ENCODE measurements at places on chromosomes 11 and 22.

DNA sequence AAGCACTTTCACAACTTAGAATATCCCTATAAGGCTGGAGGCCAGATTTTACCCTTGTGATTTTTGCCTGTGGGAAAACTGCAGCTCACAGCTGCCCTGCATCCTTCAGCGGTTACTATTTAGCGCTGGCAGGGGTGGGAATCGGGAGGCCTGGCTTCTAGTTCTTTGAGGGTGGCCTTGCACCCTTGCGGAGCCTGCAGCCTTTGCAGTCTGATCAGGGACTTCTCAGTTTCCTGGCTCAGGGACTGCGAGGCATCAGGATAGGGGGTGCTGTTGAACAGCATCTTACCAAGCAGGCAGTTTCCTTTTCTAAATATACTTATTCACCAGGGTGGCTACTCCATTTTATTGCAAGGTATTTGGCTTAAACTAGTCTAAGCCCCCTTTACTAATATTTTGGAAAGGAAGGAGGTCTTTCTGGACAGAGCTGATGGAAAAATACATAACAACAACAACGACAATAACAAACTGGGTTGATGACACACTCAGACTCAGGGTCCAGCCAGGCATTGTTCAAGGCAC is 2.9 kb upstream of the APOA1 start:
- no peak for DNase-seq

GRCh38 chr11:58923300-58923788 is 15.9 kb upstream of the GLYATL1 start:
- DNase-seq: no peak

DNA sequence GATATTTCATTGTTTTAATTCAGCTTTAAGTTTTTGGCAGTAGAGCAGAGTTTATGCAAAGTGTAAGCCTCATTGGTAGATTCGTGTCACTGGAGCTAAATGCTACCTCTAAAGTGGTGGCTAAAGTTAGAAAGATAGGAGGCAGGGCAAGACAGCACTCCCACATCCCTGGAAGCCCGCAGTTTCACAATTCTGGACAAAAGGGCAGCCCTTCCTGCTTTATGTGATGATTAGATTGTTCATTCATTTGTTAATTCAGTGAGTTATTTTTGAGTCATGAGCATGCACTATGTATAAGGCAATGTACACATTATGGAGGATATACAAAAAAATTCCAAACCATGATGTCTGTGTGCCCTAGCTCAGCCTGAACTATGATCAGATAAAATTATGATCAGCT is 52.1 kb upstream of the EIF3M start:
- DNase-seq: no peak

- no peak for DNase-seq
Measured at GRCh38 chr11:31841435-31841834, 30.3 kb upstream of the PAX6 start.

GRCh38 chr11:10774811-10775210 is 23.8 kb downstream of the CTR9 start:
- no peak for DNase-seq

- no peak for DNase-seq
Measured at GRCh38 chr22:36253523-36254490, 874 bp downstream of the APOL1 start.

DNA sequence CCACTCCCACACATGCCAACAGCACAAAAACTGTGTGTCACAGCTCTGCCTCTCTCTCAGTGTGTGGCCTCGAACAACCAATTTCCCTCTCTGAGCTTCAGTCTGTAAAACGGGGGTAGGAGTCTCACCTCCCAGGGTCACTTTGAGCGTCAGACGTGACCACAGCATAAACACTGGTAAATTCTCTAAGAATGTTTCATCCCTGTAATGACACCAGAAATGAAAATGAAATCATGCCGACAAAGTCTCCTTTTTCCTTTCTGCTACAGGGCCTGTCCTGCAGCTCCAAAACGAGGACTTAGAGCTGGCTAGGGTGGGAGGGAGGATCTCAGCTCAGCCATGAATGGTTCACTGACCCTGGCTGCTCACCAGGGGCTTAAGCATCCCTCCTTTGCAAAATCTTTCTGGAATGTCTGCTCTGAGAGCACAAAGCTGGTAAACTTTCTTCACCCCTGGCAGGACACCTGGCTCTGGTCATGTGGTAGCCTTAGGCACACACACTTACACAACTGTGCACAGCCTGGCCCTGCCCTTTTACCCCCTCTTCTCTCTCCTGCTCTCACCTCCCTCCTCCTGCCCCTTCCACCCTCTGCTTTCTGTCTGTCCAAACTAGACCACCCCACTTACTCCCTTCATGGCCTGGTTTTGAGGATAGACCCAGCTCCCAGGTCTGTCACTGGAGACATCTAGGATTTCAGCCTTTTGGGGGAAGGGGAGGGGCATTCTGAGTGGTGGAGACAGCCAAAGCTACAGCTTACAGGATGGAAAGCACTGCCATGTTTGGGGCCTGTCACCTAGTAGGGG is 12.3 kb upstream of the TSKU start:
- DNase-seq: no peak

DNA sequence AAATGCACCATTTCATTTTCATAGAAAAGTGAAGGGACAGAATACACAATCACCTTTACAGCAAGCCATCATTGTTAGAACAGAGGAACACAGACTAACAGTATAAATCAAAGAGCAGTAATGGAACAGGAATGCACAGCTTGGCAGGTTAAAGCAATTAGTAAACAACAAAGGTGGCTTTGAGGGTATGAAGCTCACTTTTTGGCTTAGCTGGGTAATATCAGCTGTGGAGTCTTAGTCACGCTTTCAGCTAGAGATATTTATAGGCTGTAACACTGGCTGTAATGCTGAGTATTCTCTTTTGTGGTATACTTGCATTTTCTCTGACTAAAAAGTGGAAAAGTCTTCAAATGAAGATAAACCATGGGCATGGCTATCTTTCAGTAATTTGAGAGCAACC is 1780.5 kb downstream of the LRRC4C start:
- DNase-seq: no peak

DNA sequence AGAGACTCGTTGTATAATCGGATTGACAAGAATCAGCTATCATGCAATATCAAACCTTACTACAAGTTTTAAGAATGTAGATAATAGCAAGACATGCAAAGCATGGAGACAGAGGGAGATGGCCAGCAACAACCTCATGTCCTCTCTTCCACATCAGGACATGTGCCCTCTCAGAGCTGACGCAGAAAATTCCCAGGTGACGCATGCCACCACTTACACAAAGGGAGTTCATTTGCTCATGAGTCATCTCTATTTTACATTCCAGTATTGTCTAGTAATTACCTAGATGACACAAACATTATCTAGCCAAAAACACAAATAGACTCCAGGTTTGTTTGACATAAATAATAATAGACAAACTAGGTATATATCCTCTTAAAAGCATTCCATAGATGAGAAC is 38.1 kb upstream of the OPCML start:
- no peak for DNase-seq

GRCh38 chr22:27537501-27537900 is 264.1 kb downstream of the MN1 start:
- DNase-seq: no peak

- no peak for DNase-seq
Measured at GRCh38 chr11:108694846-108695245, 30.0 kb downstream of the DDX10 start.

DNA sequence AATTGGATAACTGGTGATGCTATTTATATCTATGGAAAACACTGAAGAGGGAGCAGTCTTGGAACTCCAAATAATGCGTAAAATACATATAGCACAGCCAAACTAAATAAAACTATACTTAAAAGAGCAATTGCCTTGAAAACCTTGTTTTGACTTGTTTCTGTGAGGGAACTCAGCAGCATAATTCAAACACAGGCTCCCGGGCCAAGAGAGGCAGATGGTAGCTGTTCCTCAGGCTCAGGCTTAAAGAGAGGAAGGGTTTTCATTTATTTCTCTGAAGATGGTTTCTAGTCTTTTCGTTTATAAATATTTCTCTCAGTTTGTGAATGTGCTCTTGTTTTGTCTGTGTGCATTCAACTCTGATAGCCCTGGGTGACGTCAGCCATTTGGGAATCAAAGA is 82.4 kb downstream of the FANCF start:
- DNase-seq: no peak

DNA sequence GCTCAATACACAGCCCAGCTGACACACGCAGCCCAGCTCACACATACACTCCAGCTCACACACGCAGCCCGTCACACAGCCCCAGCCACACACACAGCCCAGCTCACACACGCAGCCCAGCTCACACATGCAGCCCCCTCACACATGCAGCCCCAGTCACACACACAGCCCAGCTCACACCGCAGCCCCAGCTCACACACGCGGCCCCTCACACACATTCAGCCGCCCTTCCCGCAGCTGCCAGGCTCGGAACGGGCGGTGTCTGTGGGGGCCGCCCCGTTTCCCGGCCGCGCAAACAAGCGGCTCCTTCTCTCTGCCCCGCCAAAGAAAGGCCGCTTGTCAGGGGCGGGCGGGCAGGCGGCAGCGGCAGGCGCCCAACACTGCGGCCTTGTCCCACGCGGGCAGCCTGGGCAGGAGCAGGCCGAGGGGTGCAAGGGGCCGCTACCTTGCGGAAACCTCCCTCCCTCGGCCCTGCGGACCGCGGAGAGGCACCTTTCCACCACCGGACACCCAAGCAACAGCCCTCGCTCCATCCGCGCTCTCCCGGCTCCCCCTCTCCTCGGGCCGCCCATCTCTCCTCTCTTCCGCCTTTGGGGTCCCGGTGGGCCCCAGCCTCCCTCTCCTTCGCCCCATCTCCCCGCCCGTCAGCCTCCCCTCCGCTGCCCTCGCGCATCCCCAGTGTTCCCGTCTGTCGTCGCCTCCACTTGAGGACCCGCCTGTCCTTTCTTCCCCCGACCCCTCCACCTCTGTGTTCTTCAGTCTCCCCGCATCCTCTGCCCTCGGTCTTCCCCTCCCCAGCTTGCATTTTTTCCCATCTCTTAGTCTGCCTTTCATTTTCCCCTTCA is 2.2 kb downstream of the PHLDB1 start:
- DNase-seq: no peak

DNA sequence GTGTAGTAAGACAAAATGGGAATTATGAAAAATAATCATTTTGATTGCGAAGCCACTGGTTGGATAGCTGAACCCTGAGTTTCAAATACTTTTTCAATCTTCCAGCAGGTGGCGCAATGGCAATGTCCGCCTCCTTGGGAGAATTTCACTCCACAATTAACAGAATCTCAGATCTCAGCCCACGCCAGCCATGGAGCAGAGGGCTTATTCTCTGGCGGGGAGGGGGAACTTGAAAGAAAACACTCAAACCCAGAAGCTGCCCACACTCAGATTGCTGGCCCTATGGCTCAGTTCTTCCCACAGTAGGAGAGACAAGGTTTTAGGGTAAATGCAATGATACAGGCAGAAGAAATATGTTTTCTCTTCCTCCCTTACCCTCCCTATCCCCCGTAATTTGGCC is 38.7 kb upstream of the RCN1 start:
- peak; percentile 8 for DNase-seq

GRCh38 chr11:34105079-34105956 is at the start of gene NAT10:
Gene NAT10 (plus strand): TSS chr11:34105629. CDS start chr11:34108226, 2,597 bp downstream.
- peak; percentile 95 for DNase-seq

- DNase-seq: no peak
Measured at GRCh38 chr11:34243600-34244464, 114.0 kb downstream of the ABTB2 start.

DNA sequence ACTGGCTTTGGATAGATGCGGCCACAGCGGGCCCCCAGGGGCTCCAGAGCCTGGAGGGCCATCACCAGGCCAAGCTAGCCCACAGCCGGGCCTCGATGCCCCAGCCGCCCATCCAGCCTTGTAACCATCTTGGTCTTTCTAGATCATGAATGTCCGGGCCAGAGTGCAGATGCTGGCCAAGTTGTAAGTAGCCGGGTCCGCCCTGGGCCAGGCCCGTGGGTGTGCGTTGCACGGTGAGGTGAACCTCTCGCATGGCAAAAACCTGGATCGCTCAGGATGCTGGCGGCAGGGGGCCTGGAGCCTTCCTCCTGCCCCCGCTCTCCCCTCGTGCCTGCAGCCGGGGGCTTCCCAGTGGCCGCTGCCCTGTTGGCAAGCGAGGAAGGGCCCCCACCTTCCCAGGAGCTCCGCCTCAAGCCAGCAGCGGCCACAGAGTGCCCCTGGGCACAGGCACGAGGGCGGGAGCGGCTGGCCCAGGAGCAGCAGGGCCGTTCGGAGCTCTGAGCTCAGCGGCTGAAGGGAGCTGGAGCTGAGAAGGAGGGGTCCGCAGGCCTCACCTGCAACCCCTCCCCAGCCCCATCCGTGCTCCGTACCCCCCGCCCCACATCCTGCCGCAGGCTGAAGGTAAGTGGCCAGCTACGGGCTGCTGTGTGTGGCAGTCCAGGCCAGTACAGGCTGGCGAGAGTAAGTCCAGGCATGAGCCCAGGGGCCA is 10.9 kb upstream of the MRPL23 start:
- no peak for DNase-seq

DNA sequence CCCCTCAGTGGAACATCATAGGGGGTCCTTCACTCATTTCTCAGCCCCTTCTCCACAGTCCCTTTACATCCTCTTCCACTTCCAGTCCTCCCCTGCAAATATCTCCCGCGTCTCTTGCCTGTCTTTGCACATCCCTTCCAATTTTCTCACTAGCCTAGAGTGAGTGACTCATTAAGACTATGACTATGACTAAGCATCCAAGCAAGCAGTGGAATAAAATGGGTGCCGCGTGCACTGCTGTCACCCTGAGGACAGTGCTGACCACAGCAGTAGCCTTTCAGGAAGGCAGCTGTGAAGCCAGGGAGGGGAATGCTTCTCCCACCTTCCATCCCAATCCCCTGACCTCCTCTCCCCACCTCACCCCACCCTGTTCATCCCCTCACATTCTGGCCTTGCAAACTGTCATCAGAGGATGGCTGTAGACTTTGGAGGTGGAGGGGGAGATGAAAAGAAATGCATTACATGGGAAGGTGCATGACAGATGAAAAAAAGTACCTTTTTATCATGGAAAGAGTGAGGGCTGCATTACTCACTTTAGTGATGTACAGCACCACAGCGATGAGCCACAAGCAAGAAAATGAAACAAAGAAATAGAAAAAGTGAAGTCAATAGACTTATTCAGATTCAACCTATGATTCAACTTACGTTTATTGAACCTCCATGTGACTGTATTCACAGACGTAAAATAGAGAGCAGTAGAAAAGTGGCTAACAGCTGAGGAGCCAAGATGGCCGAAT is 948.2 kb downstream of the NTM start:
- no peak for DNase-seq

DNA sequence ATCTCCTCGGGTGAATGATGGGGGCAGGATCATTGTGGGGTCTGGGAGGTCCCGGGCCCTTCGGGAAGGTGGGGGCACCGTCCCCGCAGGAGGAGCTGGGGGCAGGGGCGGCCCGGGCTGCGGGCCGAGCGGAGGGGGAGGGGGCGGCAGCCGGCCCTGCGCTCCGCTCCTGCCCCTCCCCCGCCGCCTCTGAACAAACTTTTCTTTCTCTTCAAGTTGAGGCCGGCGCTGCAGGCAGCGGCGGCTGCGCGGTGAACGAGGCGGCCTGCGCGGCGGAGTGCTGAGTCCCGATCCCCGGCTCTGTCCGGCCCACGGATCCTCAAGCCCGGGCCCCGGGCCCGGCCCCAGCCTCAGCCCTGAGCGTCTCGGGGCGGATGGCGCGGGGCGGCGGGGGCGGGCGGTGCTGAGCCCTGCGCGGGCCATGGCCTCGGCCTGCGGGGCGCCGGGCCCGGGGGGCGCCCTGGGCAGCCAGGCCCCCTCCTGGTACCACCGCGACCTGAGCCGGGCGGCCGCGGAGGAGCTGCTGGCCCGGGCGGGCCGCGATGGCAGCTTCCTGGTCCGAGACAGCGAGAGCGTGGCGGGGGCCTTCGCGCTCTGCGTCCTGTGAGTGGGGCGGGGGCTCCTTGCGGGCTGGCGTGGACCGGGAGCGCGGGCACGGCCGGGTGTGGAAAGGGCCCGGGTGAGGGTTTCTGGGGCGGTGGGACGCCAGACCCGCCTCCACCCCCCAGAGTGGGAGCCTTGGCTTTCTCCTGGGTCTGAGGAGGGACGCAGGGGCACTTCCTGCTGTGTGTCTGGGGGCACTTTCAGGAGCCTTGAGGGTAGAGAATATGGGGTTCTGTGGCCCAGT is at the start of gene INPPL1:
Gene INPPL1 (plus strand): TSS at position 204 of the 847 bp plus-strand sequence. CDS start 218 bp downstream, at position 422.
- no peak for DNase-seq

Measured in SHP77 treated with DMSO at 0.1 percent for 48 hours (cell line).